Stimulated activated CD4-positive, alpha-beta T cell treated with anti-CD3 and anti-CD28 coated beads, Interleukin-12 subunit alpha, Interleukin-12 subunit beta, amount 100 ng/mL, for 48 hours (primary cell): ENCODE measurements at places on chromosomes 7 and 10.

DNA sequence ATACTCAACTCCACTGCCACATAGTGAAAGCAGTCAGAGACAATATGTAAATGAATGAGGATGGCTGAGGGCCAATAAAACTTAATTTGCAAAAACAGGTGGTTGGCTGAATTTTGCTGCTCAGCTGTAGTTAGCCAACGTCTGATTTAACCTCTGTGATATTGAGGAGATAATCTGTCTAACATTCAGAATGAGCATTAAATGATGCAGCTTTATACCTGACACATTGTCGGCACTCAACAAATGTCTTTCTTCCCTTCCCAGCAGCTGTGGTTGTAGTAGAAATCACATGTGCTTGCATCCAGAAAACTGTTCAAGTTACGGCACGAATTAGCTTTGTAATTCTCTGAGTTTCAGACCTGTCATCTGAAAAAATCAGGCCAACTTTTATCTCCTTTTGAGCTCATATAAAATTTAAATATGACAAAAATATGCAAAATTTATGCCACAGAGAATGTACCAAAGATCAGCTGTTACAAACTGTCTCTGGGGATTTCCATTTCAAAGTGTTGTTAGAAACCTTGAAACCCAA is 1239.7 kb downstream of the GATA3 start:
- no peak for DNase-seq

GRCh38 chr10:119026301-119027110 is 3.0 kb upstream of the NANOS1 start:
- no peak for DNase-seq

DNA sequence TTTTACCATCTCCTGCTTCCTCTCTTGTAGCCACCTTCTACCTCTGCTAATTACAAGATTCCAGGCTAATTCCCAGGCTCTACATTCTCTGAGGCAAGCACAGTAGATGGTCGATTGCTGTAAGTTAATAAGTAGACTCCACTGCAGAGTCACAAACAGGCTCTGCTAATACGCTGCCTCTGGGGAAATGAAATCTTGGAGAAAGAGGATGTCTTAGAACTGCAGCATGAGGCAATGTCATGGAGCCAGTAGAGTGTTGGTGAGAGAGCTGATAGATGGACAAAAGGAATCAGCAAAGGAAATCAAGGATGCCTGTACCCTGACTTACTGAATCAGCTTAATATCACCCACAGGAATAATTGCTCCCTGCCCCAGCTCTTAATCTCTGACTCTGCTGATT is 1260.3 kb downstream of the XPNPEP1 start:
- DNase-seq = no peak

GRCh38 chr7:133675510-133676218 is 422.8 kb downstream of the EXOC4 start:
- DNase-seq = no peak

GRCh38 chr10:102652170-102652916 is 8.1 kb downstream of the TRIM8 start:
- no peak for DNase-seq

- DNase-seq = no peak
These were observed 25.4 kb downstream of the OR2A14 start for GRCh38 chr7:144148224-144148827.

- DNase-seq = no peak
These were observed 45.5 kb upstream of the STEAP1B start for GRCh38 chr7:22545529-22545928.

GRCh38 chr7:95397381-95397780 is 1.2 kb upstream of the PON3 start:
- DNase-seq = no peak

DNA sequence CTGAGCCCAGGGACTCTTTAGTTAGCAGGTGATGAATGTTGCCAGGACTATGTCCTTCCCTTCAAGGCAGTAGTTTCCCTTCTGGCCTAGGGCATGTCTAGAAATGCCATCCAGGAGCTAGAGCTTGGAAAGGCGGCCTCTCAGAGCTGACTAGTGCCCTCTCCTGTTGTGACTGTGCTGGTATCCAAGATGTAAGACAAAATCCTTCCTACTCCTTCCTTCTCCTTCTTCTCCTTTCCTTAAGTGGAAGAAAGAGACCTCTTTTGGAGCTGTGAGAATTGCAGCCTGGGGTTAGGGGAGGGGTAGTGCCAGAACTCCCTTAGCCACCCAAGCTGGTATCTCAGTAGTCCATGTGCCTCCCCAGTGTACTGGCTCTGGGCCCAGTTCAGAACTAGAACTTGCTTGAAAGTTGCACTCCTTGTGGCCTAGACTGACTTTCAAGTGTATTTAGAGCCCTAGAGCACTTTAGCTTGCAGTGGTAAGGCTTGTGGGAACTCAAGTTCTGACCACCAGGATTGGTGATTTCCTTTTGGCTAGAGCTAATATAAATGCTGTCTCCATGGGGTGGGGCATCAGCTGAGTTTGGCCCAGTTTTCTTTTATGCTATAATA is 118.8 kb downstream of the NPSR1 start:
- no peak for DNase-seq

- no peak for DNase-seq
These were observed 983.3 kb upstream of the C7orf33 start for GRCh38 chr7:147607157-147607800.

DNA sequence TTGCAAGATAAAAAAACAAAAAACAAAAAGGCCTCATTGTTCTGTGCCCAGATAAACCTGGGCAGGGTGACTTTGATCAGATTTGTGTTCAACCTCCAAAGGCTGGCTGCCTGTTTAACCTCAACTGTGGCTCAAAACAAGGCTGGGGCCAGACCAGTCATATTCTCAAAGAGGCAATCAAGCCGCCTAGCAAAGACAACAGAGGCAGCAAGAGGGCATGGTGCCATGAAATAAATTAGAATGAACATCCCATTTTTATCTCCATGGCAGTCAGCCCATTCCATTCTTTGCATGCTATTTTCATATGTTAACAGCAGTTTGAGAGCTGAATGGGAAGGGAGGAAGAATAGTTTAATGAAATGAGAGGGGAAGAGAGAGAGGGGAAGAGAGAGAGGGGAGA is 1150.3 kb downstream of the TYW1 start:
- DNase-seq = no peak

- no peak for DNase-seq
These were observed 38.4 kb upstream of the HSPA12A start for GRCh38 chr10:116780691-116781205.

DNA sequence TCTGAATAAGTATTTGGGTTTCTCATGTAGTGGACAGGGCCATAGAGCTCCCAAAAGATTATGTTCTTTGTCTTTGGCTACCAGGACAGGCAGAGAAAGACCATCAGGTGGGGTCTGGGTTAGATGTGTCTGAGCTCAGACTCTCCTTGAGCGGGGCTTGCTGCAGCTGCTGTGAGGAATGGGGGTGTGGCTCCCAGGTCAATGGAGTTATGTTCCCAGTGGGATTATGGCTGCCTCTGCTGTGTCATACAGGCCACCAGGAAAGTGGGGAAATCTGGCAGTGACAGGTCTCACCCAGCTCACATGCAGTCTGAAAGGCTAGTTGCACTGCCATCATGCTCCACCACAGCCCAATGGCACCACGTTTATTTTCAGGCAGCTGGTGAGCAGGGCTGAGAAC is 97.0 kb upstream of the FERD3L start:
- no peak for DNase-seq

- no peak for DNase-seq
These were observed 138.3 kb upstream of the HABP2 start for GRCh38 chr10:113414543-113414942.

DNA sequence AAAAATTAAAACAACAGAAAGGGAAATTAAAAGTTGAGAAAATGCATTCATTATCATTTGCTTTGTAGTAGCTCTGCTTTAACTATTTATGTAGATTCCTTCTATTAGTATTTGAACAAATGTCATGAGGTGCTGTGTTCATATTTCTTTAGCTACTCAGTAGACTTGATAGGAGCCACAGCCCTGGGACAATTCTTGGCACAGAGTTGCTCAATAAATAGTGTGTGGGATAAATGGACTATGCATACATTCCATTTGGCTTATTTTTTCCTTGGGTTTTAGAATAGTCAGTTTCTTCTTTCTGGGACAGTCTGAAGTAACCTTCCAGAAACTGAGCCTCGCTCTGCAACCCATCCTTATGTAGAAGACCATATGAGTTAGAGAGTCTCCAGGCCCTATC is 13.4 kb downstream of the RPP30 start:
- no peak for DNase-seq

DNA sequence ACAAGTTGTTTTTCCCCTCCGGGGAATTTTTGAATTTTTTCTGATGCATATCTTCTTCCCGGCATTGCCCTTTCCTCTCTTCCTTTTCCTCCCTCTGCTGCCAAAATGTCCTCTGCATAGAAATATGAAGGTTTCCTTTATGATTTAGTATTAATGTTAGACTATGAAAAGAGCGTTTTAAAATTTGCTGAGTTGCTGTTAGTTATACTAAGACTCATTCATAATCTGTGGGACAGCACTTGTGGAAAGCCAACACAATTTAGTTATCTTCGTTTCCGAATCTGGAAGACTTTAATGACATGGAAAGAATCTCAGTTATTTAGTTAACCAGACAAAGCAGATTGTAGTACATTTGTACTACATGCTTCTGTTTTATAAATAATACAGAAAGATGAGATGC is 25.0 kb downstream of the POU6F2 start:
- no peak for DNase-seq

DNA sequence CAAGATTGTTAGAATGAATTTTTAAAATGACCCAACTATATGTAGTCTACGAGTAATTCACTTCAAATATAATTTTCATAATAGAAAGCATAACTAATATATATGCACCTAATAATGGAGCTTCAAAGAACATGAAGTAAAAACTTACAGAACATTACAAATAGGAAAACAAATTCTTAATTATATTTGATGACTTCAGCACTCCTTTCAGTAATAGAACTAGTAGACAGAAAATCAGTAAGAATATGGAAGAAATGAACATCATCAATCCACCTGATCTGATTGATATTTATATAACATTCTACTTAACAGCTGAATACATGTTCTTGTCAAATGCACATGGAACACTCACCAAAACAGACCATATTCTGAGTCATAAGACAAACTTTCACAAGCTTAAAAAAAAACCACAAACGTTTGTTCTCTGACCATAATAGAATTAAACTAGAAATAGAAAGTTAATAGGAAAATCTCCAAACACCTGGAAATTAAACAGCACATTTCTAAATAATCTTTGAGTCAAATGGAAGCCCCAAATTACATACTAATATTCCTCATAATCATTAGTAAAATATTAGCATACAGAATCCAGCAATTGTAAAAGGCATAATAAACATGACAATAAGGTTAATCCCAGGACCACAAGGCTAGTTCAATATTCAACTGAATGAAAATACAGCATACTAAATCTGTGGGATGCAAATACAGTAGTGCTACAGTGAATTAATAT is 48.0 kb downstream of the BRAF start:
- DNase-seq = no peak

DNA sequence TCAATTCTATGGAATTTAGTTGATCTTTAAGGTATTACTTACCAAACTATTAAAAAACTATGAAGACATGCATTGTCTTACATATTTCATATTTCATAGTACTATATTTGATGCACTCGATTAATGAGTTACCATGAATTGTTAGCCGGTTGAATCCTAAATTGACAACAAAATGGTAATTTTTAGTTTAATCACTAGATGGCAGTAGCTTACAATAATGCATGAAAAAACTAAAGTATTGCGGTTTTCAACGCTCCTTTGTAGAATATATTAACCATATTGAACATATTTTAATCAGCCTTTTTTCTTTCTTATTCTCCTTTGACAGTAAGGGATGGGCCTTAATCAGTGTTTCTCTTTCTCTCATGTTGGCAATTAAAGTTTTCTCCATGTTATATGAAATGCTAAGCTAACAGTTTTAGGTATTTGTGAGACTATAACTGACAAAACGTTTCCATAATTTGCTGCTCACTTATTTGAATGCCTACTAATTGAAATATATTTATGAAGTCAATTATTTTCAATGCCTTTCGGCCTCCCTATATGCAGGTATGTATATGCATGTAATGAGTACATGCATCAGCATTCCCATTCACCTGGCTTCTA is 48.5 kb upstream of the ARL4A start:
- no peak for DNase-seq

GRCh38 chr7:8282871-8283270 is 20.9 kb upstream of the ICA1 start:
- no peak for DNase-seq

DNA sequence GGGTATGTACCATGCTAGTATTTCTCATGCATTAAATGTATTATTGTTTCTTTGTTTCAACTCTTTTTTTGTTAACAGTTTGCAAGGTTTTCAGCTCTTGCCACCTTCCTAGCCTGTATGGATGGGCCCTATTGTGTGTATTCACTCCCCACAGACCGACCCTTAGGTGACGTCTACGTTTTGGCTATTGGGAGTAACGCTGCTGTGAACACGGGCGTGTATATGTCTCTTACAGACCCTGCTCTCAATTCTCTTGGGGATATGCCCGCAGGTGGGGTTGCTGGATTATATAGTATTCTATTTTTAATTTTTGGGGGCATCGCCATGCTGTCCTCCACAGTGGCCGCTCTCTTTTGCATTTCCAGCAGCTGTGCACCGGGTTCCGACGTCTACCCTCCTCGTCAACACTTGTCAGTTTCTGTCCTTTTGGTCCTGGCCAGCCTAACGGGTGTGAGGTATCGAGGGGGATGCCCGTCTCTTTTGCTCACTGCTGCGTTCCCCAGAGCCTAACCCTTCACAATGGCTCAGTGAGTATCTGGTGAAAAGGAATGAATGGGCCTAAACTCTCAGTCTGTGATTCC is 64.1 kb upstream of the GNA12 start:
- no peak for DNase-seq

DNA sequence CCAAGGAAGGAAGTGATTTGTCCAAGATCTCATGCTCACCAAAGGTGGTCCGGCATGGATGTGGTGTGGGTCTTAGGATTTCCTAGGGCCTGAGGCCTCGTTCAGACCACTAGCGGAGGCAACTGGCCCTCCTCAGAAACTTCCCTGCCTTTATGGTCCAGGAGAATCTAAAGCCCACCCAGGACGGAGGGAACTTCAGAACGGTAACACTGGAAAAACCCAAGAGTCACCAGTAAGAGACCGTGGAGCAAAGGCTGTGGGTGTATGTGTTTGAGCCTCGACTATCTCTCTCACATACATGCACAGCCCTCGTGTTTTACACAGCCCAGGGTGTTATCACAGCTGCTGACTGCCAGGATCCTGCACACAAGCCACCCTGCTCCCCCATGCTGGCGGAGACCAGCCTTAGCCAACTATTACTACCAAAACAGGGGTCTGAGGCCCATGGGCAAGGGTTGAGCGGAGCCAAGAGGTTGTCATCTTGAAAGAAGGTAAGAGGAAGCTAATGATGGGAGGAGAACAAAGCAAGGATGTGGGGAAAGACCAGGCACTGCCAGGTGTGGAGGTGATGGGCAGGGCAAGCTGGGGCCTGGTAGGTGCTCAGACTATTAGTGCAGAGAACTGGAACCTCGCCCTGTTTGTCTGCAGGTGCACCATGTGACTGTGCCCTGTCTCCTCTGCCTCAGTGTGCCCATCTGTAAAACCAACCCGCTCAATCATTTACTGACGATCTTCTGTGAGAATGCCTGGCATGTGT is 170.2 kb upstream of the ZMIZ1 start:
- DNase-seq = no peak
